ENCODE measurements at places on chromosomes 11 and 22.

GRCh38 chr11:120184946-120185705 lies 25.7 kb upstream of the OAF start:
- no peak for DNase-seq

DNA sequence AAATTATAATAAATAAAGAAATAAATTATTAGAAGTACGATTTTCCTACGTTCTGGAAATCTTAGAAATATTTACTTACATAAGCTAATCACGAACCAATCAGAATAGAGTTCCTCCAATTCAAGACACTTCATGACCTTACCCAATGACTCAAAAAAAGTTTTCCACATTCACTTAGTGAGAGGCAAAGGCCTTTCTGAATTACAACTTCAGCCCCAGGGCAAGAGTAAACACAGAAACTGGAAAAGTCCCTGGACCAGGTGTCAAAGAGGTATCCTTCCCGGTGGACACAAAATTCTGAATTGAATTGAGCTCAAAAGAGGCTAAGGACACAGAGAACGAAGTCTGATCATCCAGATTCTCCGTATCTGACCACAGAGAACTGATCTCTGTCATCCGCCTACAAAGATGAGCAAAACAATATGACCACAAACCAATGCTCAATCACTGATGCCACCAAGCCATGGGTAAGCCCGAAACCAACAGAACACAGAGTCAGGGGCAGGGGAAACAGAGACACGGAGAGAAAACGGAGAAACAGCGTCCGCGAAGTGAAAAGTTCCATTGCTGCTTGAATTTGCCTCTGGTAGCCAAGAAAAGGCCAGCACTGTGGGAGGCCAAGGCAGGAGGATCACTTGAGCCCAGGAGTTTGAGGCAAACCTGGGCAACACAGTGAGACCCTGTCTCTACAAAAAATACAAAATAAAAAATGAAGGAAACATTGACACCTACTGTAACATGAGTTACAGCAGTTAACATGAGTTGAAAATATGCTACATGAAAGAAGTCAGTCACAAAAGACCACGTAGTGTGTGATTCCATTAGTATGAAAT lies 6.8 kb downstream of the BID start:
- no peak for DNase-seq

DNA sequence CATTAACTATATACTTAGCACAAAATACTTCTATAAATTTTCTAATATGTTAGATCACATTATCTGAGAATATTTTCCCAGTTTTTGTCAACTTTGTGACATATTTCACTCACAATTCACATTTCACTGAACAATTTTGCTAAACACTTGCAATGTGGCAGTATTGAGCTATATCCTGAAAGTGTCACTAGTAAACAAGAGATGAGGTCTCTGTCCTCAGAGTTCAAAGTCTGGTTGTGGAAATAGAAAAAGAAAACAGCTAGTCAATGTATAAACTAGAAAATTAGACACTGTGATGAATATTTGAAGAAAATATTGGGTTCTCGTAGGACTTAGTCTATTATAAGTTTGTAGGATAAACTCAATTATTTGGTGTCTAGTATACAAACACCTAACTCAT lies 87.4 kb upstream of the CHORDC1 start:
- DNase-seq: no peak

- no peak for DNase-seq
Measured at GRCh38 chr22:27745154-27745553, 56.4 kb downstream of the MN1 start.

- no peak for DNase-seq
Measured at GRCh38 chr22:17307566-17307965, 61.7 kb upstream of the CECR2 start.

DNA sequence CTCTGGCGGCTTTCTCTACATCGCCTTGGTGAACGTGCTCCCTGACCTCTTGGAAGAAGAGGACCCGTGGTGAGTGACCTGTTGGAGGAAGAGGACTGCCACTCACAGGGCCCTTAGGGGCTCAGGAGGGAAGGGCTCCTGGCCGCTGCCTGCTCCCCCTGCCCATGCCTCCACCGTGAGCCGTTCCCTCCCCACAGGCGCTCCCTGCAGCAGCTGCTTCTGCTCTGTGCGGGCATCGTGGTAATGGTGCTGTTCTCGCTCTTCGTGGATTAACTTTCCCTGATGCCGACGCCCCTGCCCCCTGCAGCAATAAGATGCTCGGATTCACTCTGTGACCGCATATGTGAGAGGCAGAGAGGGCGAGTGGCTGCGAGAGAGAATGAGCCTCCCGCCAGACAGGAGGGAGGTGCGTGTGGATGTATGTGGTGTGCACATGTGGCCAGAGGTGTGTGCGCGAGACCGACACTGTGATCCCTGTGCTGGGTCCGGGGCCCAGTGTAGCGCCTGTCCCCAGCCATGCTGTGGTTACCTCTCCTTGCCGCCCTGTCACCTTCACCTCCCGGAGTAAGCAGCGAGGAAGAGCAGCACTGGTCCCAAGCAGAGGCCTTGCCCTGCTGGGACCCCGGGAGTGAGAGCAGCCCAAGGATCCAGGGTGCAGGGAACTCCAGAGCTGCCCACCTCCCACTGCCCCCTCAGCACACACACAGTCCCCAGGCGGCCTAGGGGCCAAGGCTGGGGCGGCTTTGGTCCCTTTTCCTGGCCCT lies 6.9 kb downstream of the SLC39A13 start:
- DNase-seq: no peak

GRCh38 chr11:2510626-2511402 lies 66.0 kb downstream of the KCNQ1 start:
- DNase-seq: no peak

DNA sequence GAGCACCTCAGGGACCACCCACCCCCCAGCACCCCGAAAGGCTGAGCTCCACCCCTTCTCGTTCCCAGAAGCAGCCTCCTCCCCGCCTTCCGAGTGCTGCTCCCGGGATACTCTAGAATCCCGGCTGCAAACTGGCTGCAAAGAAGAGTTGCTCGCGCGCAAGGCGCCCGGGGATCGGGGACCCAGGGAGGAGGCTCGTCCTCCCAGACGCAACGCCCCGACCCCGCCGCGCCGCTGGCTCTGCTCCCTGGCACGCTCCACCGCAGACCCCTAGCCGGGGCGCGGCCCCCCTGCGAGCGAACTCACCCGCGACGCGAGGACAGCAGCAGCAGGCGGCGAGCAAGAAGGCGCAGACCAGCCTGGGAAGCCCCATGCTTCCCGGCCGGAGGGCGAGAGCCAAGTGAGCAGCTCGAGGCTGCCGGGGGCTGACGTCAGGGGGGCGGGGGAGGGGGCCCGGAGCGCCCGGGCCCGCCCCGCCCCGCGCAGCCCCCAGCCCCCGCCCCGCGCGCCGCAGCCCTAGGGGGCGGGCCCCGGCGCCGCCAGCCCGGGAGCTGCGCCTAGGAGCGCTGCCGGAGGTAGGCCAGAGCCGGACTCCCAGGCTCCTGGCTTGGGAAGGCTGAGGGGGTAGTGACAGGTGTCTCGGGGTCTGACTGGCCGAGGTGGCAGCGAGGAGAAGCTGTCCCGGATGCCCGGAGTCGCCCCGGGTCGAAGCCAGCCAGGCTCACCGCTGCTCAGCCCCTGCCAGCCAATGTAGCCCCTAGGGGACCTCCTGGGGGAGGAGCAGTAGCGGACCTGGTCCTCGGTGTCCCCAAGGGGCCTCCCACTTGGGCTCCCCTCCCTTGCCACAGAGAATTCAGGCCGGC lies at the start of gene MCAM:
Gene MCAM (minus strand): TSS at position 402 of the 863 bp plus-strand sequence. CDS start 29 bp downstream, at position 373.
- DNase-seq: no peak

- DNase-seq: no peak
Measured at GRCh38 chr11:63663809-63664208, 7.4 kb downstream of the ATL3 start.

GRCh38 chr11:75205564-75206020 lies 35.0 kb upstream of the TPBGL start:
- DNase-seq: no peak

- DNase-seq: no peak
Measured at GRCh38 chr11:132632641-132633124, 899.6 kb downstream of the OPCML start.

DNA sequence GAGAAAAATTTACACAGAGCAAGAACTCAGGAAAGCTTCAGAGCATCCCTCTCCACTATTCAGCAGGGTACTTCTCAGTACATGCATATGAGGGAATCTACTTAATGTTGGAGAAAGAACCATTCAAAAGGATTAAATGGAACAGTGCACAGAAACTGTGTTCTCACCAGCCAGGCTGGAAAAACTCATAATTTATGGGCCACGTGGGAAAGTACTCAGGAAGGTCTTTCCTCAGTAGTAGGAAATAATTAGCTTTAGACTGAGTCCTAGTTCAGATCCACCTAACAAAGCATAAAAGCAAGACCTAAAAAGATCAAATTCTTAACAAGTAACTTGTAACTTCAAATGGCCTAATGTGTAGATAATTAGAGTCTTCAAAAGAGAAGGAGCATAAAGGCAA lies 134.0 kb downstream of the FAM76B start:
- no peak for DNase-seq

DNA sequence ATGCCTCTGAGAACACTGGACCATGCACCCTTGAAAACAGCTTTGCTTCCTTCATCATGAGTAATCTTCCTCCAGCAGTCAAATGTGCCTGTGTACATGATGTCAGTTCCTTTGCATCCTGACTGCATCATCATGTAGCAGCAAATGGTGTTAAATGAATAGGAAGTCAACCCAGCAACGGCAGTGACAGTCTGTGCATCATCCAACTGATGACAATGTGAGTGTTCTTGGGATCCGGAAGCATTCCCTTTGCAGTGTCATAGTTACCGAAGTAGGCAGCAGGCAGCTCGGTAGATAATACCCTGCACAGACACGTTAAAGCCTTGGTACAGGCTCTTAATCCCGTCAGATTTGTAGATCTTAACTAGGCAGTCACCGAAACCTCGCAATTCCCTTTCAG lies 2.5 kb downstream of the WBP2NL start:
- no peak for DNase-seq

GRCh38 chr11:74015919-74016684 lies 7.2 kb upstream of the UCP3 start:
- DNase-seq: no peak

DNA sequence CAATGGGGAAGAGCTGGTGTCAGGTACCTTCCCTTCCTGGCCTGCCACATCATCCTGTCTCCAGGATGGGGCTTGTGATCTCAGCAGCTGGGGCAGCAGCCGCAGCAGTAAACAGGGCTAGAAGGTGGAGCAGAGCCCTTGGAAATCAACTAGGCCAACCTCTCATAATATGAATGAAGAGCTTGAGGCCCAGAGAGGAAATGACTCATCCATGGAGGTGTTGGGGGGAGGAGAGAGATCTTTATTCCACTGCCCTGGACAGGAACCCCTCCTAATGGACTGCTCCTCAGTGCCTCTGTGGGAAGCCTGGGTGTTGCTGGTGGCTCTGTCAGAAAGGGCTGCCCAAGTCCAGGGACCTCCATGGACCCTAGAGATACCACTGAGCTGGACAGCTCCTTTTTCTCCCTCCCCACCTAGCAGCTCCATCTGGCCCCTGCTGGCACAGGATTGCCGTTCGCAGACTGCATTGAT lies 111.8 kb downstream of the OSBP2 start:
- no peak for DNase-seq

- no peak for DNase-seq
Measured at GRCh38 chr11:104000798-104001197, 35.6 kb upstream of the DDI1 start.

Measured in effector CD8-positive, alpha-beta T cell (primary cell).